ENCODE measurements at places on chromosomes 7 and 10. TPM values are rescaled to one million over a fixed set of nuclear protein-coding genes. Genes with fewer than 3 reads are reported as not detected.

DNA sequence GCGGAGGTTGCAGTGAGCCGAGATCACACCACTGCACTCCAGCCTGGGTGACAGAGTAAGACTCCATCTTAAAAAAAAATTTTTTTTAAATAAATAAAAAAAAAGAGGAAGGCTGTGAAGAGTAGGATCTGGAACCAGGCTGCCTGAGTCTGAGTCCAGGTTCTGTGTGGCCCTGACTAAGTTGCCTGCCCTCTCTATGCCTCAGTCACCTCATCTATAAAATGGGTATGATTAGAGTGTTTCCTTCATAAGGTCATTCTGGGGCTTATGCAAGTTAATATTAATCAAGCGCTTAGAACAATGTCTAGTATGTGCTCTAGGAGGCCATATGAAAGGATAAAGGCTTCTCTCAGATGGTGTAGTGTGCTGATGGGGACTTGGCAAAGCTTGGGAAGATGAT lies 12.3 kb downstream of the COL26A1 start:
- no peak for DNase-seq

- no peak for DNase-seq
Observed at GRCh38 chr7:28125431-28126409, 54.9 kb downstream of the JAZF1 start.

- no peak for DNase-seq
Observed at GRCh38 chr7:68888971-68889385, 709.3 kb upstream of the AUTS2 start.

DNA sequence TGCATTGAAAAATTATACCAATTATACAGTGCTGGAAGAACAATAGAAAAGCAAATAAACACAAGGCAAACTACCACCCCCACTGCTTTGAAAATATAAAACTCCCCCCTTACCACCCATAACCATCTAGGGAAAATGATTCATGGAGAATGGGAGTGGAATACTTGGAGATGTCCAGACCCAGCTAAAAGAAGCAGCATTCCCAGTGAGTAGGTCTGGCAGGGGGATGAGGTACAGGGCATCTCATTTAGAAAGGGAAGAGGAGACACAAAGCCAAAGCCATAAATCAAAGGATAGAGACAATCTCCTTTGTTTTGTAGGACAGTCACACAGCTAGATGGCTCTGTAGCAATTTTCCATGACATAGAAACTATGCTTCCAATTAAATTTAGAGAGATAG lies 36.0 kb upstream of the DGKI start:
- DNase-seq, result no peak

DNA sequence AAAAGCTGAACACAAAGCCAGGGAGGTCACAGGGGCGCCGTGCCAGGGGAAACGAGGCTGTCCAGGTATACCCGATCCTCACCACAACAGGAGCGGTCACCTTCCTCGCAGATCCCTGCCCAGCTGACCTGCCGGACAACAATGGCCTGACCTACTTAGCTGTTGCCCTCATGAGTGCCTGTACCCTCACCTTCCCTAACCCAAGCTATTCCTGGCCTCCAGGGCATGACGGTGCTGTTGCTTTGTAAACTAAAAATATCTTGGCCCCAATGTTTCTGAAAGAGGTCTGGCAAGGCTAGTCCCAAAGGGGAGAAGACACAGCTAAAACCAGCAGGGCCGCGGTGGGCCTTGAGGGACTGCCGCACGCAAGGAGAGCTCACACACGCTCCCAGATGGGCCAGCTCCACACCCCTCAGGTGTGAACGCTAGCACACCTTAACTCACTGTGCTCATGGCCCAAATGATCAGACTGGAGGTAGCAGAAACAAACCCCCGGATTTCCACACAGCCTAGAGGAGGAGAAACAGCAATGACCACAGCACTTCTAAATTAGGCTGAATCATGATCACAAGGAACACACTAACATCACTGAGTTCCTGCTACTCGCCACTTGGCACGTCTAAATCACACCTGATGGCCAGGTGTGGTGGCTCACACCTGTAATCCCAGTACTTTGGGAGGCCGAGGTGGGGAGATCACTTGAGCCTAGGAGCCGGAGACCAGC lies 66.3 kb upstream of the CYTH3 start:
- DNase-seq, result no peak

GRCh38 chr10:114385557-114385956 lies 18.7 kb downstream of the AFAP1L2 start:
- DNase-seq, result no peak

- no peak for DNase-seq
Observed at GRCh38 chr7:26291251-26291650, 411 bp upstream of the SNX10 start.

DNA sequence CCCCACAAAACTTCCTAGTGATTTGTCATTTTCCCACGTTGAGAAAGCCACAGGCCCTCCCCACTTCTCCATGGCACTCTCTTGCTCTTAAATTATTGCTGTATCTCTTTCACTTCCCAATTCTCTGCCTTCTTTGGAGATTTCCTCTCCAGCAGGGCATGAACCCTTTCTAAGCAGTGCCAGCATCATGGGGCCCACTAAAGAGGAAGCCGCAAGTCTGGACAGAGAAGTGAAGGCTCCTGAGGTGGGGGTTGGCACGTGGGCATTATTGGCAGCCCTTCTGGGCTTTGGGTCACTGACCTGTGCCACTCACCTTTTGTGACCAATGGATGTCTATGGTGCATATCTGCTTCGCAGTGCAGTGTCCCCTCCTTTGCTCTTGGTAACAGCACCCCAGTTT lies 97.7 kb upstream of the TCF7L2 start:
- no peak for DNase-seq

DNA sequence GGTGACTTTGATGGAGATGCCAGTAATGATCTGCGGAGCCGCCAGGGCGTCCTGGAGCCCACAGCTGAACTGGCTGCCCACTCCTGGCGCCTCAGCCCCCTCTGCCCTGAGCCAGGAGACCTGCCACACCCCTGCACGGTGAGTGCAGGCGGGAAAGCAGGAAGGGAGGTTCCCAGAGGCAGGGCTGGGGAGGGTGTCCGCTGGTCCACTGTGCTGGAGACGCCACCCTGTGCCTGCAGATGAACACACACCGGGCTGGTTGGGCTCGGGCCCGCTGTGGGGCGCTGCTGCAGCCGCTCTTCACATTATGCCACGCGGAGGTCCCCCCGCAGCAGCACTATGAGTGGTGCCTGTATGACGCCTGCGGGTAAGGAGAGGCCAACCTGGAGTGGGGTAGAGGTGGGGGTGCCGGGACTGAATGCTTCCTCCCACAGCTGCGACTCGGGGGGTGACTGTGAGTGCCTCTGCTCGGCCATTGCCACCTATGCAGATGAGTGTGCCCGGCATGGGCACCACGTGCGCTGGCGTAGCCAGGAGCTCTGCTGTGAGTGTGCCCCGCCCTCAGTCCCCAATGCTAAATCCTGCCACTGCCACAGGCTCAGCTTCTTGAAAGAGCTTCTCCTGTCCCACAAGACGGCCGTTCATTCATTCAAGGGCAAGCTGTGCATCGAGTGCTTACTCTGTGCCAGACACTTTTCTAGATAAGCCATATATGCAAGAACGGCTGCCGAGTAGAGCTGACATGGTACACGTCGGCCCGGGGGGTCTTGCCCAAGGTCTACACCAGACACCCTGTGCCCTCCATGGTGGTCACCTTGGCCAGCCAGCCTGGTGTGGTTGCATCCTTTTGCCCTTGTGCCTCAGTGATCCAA lies 14.3 kb upstream of the ZNF467 start:
- no peak for DNase-seq

DNA sequence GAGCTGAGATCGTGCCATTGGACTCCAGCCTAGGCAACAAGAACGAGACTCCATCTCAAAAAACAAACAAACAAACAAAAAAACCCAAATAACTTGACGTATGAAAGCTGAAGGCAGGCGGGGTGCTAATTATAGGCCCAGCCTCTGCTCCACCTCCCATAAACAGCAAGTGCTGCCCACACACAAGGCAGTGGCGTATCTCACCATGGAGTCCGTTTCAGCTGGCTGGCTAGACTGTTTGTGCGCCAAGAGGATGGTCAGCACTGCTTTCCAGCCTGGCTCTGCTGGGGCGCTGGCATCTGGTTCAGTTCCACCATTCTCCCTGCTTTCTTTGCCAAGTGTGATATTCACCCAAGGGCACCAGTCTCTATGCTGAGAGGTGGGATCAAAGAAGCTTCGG lies 29.1 kb downstream of the ZC3HC1 start:
- DNase-seq, result no peak

DNA sequence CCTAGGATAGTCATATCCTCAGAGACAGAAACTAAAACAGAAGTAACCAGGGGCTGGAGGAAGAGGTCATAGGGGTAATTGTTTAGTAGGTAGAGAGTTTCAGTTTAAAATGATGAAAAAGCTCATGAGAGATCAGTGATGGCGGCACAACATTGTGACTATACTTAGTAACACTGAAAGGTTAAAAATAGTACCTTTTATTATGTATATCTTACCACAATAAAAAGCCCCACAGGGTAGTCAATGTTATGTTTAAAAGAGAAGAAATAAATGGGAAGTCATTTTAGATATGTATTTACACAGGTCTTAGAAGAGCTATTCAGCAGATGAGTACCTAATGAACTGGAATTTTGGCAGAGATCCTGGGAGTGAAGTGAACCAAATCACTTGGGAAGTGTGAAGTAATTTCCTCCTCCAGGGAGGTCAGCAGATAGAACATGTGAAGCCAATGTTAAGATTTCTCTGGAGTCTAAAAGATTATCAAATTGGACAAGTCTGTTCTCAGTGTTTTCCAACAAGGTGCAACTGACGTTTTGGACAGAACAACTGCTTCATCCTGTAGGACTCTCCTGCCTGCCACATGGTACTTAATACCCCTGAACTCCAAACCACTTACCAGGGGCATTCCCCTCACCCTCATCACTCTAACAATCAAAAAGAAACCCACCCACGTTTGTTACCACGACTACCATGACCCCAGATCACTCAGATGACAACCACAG lies 6.4 kb downstream of the CDCA7L start:
- no peak for DNase-seq

DNA sequence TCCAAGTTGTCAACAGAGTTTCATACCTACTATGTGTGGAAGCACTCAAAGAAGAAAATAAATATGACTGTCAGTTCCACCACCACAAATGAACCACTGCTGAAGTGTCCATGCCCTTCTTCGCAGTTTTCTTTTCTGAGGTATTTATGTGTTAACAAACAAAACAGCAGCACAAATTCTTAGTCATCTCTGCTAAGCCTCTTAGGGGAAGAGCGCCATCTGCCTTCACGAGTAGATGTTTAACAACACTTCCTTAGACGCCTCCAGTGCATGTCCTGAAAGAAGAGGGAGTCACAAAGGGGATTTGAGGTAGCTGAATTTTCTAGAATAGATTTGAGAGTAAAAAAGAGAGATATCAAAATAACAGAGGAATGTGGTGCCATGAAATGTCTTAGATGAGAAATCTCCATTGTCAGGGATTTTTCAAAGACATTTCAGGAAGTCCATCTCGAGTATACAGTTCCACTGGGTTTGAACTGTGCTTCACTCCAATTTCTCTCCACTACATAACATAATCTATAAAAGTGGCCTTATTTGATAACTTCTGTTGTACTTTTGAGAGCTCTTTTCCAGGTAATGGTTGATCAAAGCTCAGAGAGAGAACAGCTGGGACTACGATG lies 775.3 kb upstream of the POM121L12 start:
- no peak for DNase-seq

DNA sequence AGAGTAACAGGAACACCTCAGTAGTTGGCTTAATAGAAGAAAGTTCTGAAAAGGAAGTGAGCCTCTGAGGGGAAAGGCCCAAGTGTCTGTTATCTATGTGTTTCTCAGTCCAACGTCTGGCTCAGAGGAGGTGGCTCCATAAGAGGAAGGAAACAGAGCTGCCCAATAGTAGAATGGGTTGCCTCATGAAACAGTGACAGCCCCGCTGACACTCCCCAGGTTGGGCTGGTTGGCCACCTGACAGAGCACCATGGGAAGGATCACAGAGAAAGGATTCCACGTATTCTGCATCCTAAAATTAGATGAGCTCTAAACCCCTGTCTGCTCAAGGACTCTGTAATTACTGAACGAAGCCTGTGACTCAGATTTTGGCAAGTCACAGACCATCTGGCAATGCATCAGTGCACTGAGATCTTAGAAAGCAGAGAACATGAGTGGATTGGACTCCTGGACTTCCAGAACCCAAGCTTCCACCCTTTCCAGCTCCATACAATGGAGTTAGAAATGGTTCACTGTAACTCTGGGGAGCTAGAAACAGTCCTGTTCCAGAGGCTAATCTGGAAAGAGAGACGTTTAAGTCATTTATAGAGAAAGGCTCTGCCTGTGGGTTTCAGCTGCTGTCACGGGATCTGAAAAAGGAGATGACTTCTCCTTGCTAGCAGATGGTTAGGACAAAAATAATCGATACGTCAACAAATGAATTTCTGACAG lies 2.9 kb downstream of the PKD2L1 start:
- no peak for DNase-seq

- DNase-seq, result no peak
Observed at GRCh38 chr7:119703895-119704294, 569.1 kb upstream of the KCND2 start.

DNA sequence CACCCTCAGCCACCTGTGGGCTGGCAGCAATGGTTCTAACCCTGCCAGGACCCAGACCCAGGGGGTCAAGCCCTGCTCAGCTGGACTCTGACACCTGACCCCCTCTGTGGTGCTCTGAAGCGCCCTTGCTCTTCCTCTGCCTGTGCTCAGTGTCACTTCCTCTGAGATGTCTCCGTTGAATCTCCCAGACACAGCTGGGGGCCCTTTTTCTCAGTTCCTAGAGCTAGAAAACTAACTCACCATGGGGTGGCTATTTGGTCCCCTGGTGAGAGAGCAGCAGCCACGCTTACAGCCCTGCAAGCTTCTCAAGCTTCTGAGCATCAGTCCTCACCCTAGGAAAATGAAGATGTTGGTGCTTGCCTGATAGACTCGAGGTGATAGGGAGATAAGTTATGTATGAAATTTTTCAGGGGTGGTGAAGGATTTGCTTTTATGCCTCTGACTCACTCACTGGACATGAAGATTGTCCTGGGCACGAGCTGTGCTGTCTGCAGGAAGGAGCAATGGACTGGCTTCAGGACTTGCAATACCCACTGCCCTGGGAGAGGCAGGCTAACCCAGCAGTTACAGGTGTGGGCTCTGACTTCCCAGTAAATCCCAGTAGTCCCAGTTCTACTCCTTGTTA lies 29.6 kb downstream of the COL13A1 start:
- DNase-seq, result no peak

DNA sequence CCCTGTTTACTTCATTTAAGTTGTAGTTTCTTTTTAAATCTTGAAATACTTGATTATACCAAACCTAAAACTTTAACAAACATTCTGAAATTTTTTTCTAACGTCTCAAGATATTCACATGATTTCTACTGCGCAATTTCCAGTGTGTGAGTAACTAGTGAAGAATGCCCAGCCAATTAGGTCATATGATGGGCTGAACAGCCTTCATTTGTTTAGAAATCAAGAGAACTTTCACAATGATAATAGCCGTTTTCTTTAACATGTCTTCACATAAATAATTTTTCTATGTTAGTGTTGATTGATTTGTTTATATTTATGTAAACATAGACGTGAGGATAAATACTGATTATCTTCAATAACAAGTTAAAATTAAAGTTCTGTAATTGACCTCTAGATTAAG lies 21.8 kb downstream of the STAM start:
- DNase-seq, result no peak

The COMMD3 gene
- 83.8 TPM for polyA plus RNA-seq

The CLCN1 gene
- polyA plus RNA-seq, result 0.35 TPM

The KIF11 gene
- 48.9 TPM for polyA plus RNA-seq

The ANKRD61 gene
- polyA plus RNA-seq, result 3.4 TPM

The PRSS37 gene
- 0.73 TPM for polyA plus RNA-seq

Data from left kidney (tissue), 8 donors.